ENCODE measurements at places on chromosomes 6 and 20.

GRCh38 chr20:61638802-61639585 lies 386.9 kb downstream of the CDH4 start:
- no peak for DNase-seq

- DNase-seq: no peak
Observed at GRCh38 chr20:39632176-39632575, 670.0 kb downstream of the DHX35 start.

GRCh38 chr6:7673063-7673536 lies 52.8 kb upstream of the BMP6 start:
- peak; percentile 29 for DNase-seq

- no peak for DNase-seq
Observed at GRCh38 chr6:98686008-98686601, 148.3 kb upstream of the POU3F2 start.

DNA sequence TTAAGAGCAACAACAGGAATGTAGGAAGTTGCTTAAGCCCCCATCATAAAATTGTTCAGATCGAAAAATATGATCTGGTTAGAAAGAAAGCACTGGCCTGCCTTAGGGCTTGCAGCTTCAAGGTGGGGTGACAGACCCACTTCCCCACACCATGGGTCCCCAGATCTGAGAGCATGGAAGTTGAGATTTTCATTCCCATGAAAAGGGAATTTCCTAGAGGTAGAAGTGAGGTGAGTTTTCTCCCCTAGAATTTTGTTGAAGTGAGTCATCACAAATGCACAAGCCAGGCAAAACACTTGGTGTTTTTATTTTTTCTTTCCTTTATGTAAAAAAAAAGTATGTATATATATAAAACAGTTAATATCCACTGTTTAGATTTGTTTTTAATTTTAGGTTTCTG lies 213.6 kb upstream of the SUPT3H start:
- no peak for DNase-seq

DNA sequence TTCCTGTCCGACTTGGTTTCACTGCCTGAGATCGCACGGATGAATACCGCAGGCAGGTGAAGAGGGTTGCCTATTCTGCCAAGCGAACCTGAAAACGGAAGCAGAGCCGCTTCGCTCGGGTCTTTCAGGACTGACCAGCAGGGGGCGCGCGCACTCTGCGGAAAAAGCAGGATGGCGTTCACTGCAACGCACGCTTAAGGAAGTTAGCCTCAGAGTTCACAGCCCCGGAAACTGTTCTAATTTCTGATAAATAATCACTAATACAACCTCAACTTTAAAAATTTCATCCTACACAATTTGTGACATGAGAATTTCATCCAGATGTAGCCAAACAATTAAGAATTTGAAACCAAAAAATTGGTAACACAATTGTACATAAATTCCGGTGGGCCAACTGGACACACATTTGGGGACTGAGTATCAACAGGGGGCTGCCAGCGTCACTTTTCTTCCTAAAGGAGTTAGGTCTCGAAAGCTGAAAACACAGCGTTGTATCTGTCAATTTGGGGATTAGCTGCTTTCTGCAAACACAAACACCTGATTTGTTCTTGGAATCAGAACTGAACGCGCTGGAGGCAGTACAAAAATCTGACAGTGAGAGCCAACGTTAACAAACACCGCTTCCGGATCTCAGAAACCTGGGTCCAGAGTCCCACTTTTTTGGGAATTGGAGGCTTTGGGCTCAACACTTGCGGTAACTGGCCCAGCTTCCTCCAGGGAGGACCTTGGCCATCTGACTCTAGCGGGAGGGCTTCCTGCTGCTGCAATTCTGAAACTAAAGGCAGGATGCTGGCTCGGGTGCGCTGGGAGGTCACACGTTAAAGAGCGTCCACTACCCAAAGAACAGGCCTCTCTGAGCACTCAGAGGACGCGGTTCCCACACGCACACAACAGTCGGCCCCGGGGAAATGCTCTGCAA lies 8.8 kb downstream of the PXDC1 start:
- DNase-seq: no peak

All from HFF-Myc (cell line).